ENCODE measurements at places on chromosomes 3 and 15.

DNA sequence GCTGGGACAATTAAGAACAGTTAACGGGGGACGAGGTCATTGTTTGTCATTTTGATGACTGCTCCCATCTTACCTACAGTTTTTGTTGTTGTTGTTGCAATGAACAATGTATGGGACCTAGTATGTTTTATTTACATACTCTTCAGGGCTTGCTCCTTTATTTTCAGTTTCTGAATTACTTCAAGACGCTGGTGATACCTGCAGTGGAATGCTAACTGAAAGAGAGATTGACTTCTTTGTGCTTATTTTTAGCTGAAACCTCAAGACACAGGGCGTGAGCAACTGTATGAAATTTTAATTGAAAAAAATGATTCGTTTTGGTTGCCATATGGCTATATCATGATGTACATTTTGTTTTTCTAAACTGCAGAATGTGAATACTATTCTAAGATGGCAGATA lies 297.9 kb downstream of the EDEM1 start:
- no peak for ATAC-seq

DNA sequence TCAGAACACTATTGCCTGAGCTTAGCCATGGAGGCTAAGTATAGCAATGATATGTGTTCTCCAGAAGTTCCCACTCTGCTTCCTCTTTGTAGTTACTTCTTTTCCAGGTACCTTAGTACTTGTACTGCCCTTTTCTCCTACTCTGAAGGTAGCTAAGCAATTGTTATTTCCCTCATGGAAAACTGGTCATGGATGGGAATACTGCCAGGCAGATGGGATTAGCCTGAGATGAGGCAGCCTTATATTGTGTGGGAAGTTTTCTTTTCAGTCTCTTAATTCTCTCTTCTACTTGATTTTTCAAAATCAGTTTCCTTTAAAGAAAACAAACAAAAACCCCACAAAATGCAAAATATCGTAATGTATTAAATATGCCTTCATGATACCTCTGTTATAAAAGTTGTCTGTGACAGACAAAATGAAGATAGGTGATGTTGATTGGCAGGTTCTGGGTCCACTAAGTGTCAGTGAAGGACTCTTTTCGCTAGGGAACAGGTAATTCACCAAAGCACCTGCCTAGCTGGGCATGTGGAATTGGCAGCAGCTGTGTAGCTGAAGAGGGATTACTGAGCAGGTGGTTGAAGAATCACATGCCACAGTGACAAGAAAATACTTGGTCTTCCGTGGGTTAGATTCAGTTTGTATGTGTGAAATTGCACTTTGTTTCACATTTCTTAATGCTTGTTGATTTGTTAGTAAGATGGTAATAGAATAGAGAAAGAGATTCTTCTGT lies 4.1 kb downstream of the ZNF609 start:
- ATAC-seq, result no peak

DNA sequence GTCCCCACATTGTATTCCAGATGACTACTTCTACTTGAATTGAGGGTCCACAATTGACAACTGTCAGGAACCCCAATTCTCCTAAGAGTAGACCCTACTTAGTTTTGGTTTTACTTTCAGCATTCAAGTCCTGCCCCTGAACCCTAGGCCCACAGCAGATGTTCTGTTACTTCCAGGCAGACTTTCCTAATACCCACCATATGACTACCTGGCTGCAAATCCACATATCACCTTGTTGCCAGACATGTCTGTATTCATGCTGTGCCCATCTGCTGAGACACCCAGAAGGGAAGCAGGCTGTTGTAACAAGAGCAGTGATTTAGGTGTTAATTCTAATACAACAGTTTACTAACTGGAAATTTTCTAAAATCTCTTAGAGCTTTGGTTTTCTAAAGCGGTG lies 235.1 kb upstream of the CCDC54 start:
- ATAC-seq, result no peak

DNA sequence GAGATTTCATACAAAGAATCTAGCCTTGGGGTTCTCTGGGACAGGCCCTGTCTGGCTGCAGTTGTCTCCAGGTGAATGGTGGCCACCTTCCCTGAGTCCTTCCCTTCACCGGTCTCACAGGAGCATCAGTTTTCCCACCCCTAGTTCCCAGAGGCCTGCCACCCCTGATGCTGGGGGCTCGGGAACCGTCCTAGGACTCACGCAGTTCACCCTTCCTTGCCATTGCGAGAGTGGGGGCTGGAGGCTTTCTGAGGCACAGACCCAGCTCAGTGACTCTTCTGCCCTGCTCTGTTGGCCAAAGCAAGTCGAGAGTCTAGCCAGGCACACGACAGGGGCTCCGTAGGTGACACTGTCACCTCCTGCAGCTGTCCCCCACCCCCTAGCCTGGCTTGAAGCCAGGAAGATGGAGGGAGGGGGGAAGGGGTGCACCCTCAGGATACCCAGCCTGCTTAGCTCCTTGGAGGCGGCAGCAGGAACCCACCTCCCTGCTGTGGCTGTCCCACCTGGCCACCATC lies 130.3 kb downstream of the NUP210 start:
- ATAC-seq, result no peak

GRCh38 chr15:25372298-25372697 lies 66.5 kb downstream of the UBE3A start:
- no peak for ATAC-seq

DNA sequence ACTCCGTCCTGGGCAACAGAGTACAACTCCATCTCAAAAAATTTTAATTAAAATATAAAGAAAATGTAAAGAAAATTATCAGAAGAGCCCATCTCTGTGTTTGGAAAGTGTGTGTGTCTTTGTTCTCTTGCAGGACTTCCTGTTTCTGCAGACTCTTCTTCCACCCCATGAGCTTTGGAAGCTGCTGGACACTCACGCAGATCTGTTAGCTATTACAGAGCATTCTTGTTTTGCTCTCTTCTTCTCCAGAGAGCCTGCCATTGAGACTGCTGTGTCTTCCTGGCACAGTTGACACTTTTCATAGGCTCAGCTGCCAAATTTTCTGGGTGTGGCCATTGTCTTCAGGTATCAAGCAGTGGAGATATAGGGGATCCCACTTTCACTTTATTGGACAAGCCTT lies 6.0 kb upstream of the CCR8 start:
- ATAC-seq, result no peak

DNA sequence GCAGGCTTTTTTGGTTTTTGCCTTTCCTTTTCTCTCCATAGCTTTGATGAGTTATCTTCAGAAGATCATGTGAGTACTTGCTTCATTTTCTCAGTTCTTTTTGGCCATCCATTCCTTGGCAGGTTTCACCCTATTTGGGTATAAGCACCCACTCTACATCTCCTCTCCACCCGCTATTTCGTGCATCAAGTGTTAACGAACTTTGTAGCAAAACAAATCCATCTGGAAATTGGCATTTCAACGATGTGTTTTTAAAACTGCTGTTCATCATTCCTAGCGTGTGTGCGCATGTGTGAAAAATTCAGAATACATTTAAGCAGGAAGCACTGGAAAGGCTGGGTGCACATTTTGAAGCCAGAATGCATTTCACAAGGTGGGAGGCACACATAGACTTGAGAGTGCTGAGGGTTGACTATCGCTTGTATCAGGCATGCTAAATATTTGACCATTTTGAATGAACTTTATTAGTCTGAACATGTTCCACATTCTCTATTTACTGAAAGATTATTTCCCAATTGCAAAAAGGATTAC lies 89.7 kb upstream of the FHIT start:
- no peak for ATAC-seq

DNA sequence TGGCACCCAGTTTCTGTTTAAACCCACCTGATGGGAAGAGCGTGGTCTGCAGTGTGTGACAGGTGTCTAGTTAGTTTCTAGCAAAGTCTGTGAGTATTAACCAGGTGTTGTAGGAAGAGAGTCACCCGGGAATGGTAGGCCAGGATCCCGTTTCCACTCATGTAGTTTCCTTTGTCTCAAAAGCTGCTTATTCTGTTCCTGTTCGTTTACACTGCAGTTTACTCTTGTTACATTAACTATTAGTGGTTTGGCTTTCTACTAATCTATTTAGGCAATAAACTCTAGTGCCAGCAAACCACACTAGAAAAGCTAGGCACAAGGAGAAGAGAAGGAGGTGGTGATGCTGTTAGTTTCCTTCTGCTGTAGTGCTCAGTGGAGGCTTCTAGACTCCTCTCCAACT lies 32.7 kb downstream of the WDR76 start:
- no peak for ATAC-seq

- no peak for ATAC-seq
Measured at GRCh38 chr3:12579456-12579855, 22.6 kb downstream of the MKRN2 start.

DNA sequence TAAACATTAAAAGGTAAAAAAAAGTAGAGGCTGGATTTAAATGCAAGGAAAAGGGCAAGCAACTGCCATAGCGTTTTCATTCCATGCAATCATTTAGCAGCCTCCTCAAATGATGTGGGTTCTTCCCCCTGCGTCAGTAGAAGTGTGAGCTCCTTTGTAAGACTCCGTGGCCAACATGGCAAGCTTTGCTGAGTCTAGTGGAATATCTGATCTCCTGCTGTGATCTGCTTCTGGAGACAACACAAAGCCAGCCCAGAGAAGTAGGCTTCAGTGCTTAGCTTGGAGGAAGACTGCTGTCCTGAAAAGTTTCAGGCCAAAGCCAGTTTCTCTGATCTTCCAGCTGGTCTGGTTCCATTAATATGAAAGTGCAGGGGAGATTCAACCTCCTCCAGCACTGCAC lies 70.4 kb downstream of the ARPP21 start:
- no peak for ATAC-seq

DNA sequence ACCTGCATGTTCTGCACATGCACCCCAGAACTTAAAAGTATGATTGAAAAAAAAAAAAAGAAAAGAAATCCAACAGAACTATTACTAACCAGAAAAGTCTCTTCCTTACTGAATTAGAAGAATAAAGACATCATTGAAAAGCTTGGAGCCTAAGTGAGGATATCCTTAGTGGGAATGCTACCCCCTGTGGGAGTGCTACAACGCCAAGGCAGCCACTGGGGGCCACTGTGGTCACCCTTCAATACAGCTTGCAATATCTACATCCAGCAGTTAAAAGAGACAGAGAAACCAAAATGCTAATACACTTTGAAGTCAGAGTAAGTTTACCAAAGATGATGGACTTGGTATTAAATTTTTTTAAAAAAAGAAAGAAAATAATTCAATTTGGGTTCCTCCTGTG lies 292.0 kb downstream of the PLCL2 start:
- no peak for ATAC-seq

- ATAC-seq, result no peak
Measured at GRCh38 chr3:108137460-108137814, 46.6 kb upstream of the CD47 start.

DNA sequence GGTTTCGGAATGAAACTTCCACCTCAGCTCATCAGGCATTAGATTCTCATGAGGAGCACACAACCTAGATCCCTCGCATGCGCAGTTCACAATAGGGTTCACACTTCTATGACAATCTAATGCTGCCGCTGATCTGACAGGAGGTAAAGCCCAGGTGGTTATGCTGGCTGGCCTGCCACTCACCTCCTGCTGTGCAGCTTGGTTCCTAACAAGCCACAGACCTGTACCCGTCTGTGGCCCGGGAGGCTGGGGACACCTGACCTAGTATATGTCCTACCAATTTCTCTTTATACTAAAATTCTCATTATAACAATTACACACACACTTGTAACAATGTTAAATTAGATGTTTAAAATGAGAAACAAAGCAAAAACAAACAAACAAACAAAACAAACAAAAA lies 172.2 kb downstream of the SLC9A9 start:
- no peak for ATAC-seq

DNA sequence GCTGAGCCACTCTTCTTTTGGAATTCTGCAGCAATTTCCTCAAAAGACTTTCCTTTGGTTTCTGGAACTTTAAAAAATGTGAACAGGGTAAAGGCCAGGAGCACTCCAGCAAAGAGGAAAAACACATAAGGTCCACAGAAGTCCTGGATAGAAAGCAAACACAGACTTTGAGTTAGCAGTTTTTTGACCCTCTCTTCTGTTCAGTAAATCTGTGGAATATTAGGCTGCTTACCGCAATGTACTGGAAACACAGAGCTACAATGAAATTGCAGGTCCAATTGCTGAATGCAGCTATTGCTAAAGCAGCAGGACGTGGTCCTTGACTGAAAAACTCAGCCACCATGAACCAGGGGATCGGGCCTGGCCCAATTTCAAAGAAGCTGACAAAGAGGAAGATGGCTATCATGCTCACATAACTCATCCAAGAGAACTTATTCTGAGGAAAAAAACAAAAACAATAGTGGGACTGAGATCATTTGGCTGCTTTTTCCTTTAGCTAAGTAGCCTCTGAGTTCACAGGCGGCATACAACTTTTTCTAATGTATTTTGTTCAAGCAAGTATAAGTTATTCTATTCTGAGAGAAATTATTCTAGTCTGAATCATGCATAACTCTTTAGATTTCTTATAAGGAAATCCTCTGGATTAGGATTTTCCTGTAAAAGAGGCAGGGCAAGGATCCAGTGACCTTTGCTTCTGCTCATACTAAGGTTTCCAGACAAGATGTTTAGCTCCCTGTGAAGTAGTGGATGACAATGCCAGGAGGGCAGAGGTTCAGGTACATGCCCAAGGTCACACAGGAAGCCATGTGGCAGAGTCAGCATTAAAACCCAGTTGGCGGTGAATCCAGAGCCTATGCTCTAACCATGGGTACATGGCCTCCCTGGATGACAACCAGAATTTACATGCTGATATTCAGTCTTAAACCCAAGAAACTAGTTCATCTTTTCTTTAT lies 28.3 kb downstream of the SLC2A2 start:
- ATAC-seq, result peak; percentile 53

- no peak for ATAC-seq
Measured at GRCh38 chr15:100940767-100941379, 21.7 kb downstream of the LRRK1 start.

Measured in SK-N-SH treated with all-trans-retinoic acid at 6 μM for 48 hours (cell line).